ENCODE measurements at places on chromosomes 2 and 18.

DNA sequence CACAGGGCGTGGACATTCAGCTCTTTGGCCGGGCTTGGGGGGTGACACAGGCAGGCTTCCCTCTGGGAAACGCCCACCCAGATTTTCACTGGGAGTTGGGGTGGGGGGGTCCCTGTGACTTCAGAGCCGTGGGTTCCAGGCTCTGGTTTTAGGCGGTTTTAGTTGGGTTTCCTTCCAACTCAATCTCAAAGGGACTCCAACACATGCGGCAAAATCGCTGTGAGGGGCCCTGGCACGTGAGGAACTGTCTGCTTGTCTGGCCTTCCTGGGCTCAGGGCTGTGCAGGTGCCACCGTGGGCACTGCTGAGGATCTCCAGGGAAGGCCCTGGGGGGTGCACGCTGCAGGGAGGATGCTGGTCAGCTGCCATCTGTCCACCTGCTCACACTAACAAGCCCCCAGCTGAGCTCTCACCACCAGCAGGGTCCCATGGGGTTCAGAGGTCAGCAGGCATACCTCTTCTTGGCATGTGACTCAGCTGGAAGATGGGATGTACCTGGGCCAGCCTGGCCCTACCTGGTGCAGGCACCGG is 11.7 kb downstream of the HS6ST1 start:
- DNase-seq: no peak
- no peaks in the 10 kb centered on the region for H3K36me3 ChIP-seq
- no peak overlapping the region for H3K27ac ChIP-seq

DNA sequence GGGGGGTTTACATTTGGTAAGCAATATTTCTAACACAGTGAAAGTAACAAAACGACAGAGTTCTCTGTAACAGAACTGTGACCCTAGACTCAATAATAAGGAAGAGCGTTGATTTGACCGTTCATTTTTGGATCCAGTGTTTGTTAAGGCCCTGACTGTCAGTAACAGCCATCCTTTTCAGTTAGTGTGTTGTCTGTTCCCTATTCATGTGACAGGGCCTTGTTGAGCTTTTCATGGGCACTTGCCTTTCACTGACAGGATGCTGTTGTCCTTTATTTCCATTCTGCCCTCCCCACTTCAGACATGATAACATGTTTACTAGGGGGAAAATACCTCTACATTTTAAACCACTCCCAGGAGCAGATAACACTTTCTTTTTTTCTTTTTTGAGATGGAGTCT is 45.8 kb downstream of the MAP4K4 start:
- no peaks in the 10 kb centered on the region for H3K36me3 ChIP-seq
- no peaks in the 10 kb centered on the region for H3K27me3 ChIP-seq
- H3K4me3 ChIP-seq: no peak overlapping the region
- DNase-seq: no peak

- H3K4me3 ChIP-seq: peak overlapping the region; percentile 62
- no peak overlapping the region for H3K27ac ChIP-seq
- no peak for DNase-seq
- H3K4me1 ChIP-seq: peaks cover 36% of the 10 kb centered on the region
Measured at GRCh38 chr2:98771264-98771663, 40.3 kb upstream of the MGAT4A start.

DNA sequence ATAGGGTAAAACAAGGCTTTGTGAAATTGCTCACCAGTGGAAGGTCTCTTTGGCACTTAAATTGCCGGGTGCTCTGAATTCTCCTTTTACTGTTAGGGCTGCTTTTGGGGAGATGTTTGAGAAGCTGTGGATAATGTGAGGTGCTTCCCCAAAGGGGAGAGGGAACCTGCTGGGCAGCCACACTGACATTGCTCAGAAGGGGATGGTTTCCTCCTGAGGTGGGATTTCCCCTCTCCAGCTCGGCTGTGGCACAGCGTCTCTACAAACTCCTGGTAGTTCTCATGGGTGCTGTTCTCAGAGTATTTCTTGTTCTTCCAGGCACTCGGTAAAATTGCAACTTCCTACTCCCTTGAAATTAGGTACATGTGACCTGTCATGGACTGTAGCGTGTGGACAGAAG is 124.2 kb downstream of the LPIN1 start:
- DNase-seq: no peak
- H3K36me3 ChIP-seq: no peaks in the 10 kb centered on the region
- H3K27ac ChIP-seq: no peak overlapping the region
- no peaks in the 10 kb centered on the region for H3K27me3 ChIP-seq
- peaks cover 30% of the 10 kb centered on the region for H3K4me1 ChIP-seq
- H3K4me3 ChIP-seq: no peak overlapping the region

- no peaks in the 10 kb centered on the region for H3K27me3 ChIP-seq
- H3K36me3 ChIP-seq: no peaks in the 10 kb centered on the region
- H3K4me1 ChIP-seq: no peaks in the 10 kb centered on the region
- no peak for DNase-seq
- no peak overlapping the region for H3K4me3 ChIP-seq
- H3K27ac ChIP-seq: no peak overlapping the region
Measured at GRCh38 chr2:189501487-189501886, 60.2 kb downstream of the WDR75 start.

DNA sequence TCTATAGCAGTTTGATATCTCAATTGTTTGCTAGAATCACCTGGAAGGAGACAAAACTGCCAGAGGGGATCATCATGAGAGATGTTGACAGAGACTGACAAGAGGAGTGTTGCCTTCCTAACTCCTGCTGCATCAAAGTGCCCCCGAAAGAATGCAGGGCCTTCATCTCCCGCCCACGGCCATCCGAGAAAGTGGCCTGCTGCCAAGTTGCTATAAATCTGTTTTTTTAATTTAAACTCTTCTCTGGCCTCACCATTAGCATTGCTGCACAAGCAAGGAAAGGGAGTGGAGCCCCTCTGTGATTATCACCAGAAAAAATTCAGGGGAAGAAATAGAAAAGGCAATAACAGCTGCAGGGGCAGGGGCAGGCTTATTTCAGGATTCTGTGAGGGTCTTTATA is 238.1 kb upstream of the EPHA4 start:
- no peak for DNase-seq
- no peak overlapping the region for H3K27ac ChIP-seq
- no peak overlapping the region for H3K4me3 ChIP-seq
- no peaks in the 10 kb centered on the region for H3K27me3 ChIP-seq
- no peaks in the 10 kb centered on the region for H3K36me3 ChIP-seq
- H3K4me1 ChIP-seq: no peaks in the 10 kb centered on the region

DNA sequence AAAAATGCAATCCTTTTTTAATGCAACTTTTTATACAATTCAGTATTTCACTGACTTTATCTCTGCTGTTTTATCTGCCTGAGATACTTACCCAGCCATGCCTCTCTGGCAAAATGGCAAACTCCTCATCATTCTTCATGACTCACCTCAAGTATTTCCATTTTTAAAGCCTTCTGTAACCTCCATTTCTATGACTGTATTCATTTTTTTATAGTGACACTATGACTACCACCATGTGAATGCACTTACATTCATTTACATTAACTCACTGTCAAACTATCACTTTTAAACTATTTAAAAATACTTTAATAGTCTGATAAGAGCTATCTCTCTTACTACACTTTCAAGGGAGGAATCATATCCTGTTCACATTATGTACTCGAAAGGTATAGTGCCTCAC is 99.4 kb upstream of the SCN7A start:
- no peak overlapping the region for H3K27ac ChIP-seq
- H3K4me3 ChIP-seq: no peak overlapping the region
- no peaks in the 10 kb centered on the region for H3K27me3 ChIP-seq
- H3K4me1 ChIP-seq: no peaks in the 10 kb centered on the region
- no peaks in the 10 kb centered on the region for H3K36me3 ChIP-seq

DNA sequence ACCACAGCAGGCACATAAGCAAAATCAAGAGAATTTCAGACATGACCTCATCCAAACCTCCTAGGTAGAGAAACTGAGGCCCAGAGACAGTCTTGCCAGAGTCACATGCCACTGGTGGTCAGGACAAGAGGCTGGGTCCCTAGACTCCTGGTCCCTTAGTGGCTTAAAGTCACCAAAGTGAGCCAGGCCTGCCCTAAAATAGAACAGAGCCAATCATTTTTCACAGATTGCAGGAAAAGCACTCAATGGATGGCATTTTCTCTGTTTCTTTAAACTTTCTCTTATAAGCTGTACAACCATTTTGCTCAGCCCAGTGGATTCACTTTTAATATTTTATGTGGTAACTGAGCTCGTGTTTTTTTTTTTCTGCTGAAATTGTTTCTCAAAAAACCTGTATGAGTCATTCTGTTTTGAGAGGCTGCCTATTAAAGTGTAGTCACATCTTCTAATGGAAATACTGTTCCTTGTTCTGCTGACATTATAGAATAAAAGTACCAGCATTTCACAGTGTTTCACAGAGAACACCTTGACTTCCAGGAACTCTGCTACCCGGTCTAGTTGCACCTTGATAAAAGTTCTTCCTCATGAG is 29.6 kb downstream of the STEAP3 start:
- no peak overlapping the region for H3K4me3 ChIP-seq
- H3K4me1 ChIP-seq: no peaks in the 10 kb centered on the region
- no peaks in the 10 kb centered on the region for H3K36me3 ChIP-seq
- H3K27me3 ChIP-seq: no peaks in the 10 kb centered on the region

DNA sequence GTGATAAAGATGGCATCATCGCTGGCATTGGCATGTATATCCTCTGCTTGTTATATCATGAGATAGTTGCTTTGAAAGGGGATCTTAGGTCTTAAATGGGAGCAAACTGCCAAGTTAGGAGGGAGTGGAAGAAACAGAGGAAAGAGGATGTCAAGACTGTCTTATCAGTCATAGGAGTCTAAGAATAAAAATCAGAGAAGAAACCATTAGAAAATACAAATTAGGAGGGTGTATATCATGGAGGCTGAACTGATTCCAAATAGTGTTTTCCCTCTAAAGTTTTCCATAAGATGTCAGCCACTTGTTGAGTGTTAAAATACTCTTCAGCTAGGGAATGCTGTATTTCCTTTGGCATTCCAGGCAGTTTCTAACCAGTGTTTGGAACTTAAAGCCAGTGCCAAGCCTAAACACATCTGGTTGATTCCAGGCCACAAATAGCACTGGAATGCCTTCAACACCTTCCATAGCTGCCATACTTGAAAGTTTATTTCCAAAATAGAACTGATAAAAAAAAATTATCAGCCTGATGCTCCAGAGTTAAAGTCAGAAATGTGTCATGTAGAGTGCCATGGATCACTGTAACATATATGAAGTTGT is 129.4 kb downstream of the ZEB2 start:
- H3K4me1 ChIP-seq: no peaks in the 10 kb centered on the region
- no peaks in the 10 kb centered on the region for H3K27me3 ChIP-seq
- DNase-seq: no peak
- H3K4me3 ChIP-seq: no peak overlapping the region
- no peak overlapping the region for H3K27ac ChIP-seq

DNA sequence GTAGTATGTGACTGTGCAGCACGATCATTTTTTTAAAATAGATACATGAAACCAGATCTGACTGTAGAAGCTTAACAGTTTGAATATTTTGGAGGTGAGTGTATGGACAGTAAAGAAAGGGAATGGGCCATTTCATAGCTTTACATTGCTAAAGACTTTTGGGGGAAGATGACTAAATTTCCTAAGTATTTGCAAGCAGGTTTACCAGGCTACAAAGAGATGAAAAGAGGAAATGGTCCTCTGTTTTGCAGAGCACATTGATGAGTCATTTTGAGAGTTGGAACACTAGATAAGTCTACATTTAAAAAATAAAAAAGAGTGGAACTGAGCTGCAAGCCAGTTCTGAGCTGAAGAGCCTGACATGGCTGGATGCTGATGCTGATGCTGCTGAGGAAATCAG is 115.7 kb upstream of the LRATD1 start:
- no peaks in the 10 kb centered on the region for H3K36me3 ChIP-seq
- no peaks in the 10 kb centered on the region for H3K4me1 ChIP-seq
- no peak for DNase-seq
- H3K27ac ChIP-seq: no peak overlapping the region
- no peak overlapping the region for H3K4me3 ChIP-seq

DNA sequence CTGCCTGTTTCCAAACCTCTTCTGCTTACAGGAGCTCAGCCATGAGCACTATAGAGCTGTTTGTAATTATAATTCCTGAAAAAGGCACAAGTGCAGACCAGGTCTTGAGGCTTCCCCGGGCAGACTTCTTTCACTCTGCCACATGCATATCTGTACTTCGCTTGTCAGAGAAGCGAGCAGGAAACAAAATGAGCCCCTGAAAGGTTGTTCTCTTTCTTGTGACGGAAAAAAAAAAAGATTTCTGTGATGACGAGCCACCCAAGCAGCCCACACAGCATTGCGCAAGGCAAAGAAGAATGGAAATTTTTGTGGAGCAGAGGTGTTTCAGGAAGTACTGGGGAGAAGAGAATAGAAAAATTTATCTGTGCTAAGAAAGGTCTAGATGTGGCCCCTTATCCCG is 54.0 kb upstream of the LINC00305 start:
- H3K27me3 ChIP-seq: no peaks in the 10 kb centered on the region
- no peak overlapping the region for H3K4me3 ChIP-seq
- H3K4me1 ChIP-seq: peaks cover 5% of the 10 kb centered on the region
- no peak for DNase-seq
- no peaks in the 10 kb centered on the region for H3K36me3 ChIP-seq

- no peak overlapping the region for H3K4me3 ChIP-seq
- H3K36me3 ChIP-seq: peaks cover 1% of the 10 kb centered on the region
- DNase-seq: peak; percentile 71
- peaks cover 13% of the 10 kb centered on the region for H3K4me1 ChIP-seq
Measured at GRCh38 chr18:36015629-36016028, 43.1 kb downstream of the RMP24 start.
